Stimulated activated CD8-positive, alpha-beta memory T cell treated with anti-CD3 and anti-CD28 coated beads, Interleukin-7, amount 100 ng/mL, for 1 hour (primary cell): ENCODE measurements at places on chromosomes 13 and 19.

GRCh38 chr13:79686441-79686840 lies 205.5 kb downstream of the NDFIP2 start:
- no peak for DNase-seq

GRCh38 chr13:97367016-97367822 lies 66.8 kb upstream of the RAP2A start:
- no peak for DNase-seq

GRCh38 chr19:52741951-52742485 lies 7.2 kb upstream of the ZNF611 start:
- no peak for DNase-seq

- DNase-seq: no peak
Observed at GRCh38 chr13:22903301-22903700, 277.5 kb upstream of the SGCG start.

DNA sequence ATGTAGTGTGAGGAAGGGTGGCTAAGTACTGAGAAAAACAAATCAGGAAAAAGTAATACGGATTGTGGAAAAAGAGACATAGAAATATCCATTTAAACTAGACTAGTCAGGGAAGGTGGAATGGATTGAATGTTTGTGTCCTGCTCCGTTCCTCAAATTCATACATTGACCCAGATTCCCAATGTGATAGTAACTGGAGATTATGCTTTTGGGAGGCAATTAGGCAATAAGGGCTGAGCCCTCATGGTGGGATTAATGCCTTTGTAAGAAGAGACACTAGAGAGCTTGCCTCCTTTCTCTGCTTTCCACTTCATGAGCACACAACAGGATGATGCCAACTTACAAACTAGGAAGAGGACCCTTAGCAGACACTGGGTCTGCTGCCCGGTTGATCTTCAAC lies 765.2 kb upstream of the GPC6 start:
- no peak for DNase-seq

- DNase-seq: no peak
Observed at GRCh38 chr13:40352380-40352778, 314.1 kb downstream of the FOXO1 start.

DNA sequence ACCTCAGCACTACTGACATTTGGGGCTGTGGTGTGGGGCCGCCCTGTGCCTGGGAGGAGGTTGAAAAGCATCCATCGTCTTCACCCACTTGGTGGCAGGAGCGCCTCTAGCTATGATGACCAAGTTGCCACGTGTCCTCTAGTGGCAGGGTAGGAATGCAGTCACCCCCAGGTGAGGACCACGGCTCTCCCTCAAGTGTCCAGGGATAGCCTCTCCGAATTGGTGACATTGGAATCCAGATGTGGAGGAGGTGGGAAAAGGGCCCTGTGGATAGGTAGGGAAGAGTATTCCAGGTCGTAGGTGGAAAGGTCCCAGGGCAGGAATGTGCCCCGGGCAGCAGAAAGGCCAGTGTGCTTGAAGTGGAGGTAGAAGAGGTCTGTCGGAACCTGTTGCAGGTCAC lies 37.6 kb downstream of the ARHGEF18 start:
- no peak for DNase-seq

DNA sequence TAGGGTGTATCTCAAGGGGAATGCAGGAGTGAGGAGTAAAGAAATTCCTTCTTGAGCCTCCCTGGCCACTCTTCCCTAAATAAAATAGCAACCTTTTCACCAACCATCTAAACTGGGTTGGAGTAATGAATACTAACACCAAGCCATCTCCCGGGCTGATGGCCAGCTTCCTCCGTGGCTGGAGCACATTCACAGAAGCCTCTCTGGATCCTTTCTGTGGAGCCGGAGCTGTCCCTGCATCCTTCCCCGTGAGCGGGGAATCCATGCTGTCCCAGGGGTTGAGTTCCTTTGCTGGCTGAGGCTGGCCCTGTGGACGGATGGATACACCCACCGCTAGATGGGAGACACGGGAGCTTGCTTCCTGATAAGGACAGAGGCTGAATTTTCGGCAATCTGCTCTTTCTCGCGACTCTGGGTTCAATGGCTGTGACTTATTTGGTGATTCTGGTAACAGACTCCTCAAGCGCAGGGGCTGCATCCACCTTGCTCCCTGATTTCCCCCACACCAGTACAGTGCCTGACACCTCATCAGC lies 370.3 kb downstream of the ZNF536 start:
- DNase-seq: no peak

DNA sequence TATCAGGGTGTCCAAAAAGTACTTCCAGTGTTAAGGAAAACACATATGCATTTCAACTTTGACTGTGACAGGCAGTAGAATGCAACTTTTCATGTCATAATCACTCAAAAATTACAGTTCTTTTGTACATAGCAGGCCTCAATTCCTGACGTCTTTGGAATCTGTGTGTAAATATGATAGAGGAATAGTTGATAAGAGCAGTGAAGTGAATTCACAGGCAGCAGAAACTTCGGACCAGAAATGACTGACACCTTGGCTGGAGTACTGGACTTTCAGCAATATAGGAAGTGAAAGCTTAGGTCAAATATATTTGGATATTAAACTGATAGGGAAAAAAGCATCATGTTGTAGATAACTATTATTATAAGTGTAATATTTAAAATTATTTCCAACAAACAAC lies 1741.2 kb upstream of the PCDH20 start:
- no peak for DNase-seq
